Testis (tissue), 5 donors: ENCODE measurements at places on chromosomes 11 and 22.

- no peak for DNase-seq
These were observed 819.9 kb downstream of the FAM181B start for GRCh38 chr11:81913793-81914192.

- DNase-seq: no peak
These were observed 50.0 kb downstream of the FAM168A start for GRCh38 chr11:73547706-73548595.

GRCh38 chr22:47215851-47216250 lies 453.4 kb downstream of the TBC1D22A start:
- DNase-seq: no peak

GRCh38 chr11:87301785-87302540 lies 264.2 kb downstream of the TMEM135 start:
- DNase-seq: no peak

DNA sequence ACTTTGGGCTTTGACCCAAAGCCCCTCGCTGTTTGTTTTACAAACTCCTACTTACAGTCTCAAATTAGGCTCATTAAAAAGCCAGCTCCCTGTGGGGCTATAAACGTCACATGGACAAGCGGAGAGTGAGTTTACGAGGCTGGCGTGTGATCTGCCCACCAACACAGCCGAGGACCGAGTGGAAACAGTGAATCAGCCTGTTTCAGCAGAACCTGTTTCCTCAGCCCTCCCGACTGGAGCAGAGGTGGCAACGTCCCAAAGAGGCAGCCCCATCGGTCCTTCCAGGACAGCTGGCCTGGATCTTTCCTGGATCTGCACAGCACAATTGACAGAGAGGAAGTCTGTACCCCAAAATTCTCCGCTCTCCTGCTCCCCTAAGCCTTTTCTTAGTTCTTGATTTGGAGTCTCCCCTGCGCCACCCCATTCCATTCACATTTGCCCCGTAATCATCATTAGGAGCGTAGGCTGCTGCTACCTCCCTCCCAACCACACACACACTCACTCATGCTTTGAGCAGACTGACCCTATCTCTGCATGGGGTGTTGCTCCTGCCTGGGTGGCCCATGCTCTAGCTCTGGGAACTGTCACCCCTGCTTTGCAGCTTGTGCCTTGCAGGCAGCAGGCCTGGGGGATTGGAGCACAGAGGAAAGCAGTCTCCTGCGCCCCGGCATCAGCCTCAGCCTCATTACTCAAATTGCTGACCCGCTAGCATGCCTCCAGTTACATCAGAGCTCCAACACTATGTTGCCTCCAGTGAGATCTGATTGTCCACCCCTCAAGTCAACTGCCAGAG lies 117.8 kb downstream of the NAT10 start:
- peak; percentile 66 for DNase-seq
